Activated naive CD4-positive, alpha-beta T cell (primary cell): ENCODE measurements at places on chromosomes 16 and 17.

DNA sequence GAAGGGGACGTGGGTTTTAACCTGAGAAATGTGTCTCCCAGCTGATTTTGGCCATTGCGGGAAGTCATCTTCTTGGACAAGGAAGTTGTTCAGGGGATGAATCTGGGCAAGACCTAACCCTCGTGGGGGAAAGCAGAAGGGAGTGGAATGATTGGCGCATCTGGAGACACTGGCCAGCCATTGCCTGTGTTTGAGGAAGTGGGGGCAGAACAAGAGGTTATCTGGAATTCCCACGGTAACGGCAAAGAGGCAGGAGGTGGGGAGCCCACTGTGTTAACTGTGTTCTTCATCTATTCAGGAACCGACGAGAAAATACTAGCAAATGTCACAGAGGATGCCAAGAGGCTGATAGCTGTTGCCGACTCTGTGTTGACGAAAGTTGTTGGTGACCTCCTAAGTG, 66.9 kb downstream of the RNF213 start:
- no peak for DNase-seq

DNA sequence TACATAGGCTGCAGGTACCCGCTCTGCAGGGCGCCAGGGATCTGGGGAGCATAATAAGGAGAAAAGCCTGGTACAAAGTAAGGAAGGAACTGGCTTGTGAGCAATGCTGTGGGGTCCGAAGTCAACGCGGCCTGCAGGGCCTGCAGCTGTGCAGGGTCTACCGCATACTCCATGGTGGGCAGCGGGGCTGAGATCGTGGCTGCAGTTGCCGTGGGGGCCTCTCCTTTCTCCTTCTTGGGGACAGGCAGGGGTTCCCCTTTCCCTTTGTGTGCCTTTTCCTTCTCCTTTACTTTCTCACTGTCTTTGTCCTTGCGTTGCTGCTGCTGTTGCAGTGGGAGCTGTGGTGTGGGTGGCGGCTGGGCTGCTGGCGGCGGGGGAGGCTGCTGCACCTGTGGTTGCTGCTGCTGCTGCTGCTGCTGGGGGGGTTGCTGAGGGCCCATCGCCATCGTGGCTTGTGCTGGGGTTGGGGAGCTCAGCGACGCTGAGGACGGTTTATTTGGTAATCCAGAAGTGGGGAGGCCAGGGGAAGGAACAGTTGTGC, 259.6 kb downstream of the ZFHX3 start:
- no peak for DNase-seq

DNA sequence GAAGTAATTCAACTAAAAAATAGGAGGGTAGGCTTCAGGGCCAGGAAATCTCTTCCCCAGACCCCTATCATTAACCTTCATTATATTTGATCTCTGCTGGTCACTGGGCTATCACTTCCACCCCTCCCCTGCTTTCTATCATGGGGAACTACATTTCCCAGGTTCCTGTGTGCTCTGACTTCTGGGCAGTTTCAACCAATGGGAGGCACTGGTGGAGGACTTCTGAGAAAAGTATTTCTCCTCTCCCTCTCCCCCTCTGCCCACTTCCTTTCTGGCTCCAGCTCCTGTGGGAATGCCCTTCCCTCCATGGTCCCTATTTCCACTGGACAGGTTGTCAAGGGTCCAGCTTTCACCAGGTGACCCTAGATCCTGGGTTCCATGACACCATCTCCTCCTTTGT, 364.4 kb downstream of the C16orf95 start:
- no peak for DNase-seq

GRCh38 chr17:15963670-15964110, 18.8 kb downstream of the ADORA2B start:
- DNase-seq: no peak

GRCh38 chr16:49127103-49127502, 154.5 kb downstream of the CBLN1 start:
- no peak for DNase-seq

DNA sequence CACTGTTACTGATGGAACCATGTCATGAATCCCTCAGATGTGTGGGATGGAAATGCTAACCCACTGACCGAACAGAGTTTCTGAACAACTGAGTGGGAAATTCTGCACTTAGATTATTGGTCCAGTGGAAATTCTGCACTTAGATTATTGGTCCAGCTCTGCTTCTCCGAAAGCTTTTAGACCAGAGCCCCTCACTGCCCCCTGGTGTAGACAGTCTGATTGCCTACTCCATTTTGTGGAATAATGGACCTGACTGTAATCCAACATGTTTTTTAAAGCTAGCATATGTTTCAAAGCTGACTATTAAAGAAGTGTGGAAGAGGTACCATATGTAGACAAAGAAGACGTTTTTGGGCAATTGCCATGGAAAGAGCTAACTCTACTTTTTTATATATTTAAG, 50.3 kb upstream of the TBX2 start:
- DNase-seq: no peak

DNA sequence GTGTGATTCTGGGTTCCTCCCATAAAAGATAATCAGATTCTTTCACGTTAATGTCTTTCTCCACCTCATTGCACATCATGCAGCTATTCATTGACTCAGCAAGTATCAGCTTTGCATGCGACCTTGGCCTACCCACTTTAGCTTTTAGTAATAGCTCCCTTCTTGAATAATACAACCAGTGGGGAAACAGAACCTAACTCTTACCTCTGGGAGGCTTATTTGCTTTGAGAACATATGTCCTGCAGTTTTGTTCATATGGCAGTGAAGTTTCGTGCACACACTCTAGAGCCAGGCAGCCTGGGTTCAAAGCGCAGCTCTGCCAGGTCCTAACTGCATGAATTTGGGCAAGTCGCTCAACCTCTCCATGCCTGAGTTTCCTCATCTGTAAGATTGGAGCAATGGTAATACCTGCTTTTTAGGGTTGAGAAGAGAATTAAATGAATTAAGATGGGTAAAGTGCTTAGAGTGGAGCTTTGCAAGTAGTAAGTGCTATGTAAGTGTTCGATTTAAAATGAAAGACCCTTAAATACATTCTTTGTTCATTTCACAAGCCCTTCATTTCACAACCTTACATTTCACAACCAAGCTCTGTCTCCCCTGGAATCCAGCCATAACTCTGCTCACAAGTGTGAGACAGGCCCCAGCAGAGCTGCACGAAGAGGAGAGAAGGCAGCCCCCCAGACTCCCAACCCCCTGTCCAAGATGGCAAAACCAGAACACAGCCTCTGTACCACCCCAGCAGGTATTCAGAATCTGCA, 29.3 kb downstream of the MAPT start:
- no peak for DNase-seq

DNA sequence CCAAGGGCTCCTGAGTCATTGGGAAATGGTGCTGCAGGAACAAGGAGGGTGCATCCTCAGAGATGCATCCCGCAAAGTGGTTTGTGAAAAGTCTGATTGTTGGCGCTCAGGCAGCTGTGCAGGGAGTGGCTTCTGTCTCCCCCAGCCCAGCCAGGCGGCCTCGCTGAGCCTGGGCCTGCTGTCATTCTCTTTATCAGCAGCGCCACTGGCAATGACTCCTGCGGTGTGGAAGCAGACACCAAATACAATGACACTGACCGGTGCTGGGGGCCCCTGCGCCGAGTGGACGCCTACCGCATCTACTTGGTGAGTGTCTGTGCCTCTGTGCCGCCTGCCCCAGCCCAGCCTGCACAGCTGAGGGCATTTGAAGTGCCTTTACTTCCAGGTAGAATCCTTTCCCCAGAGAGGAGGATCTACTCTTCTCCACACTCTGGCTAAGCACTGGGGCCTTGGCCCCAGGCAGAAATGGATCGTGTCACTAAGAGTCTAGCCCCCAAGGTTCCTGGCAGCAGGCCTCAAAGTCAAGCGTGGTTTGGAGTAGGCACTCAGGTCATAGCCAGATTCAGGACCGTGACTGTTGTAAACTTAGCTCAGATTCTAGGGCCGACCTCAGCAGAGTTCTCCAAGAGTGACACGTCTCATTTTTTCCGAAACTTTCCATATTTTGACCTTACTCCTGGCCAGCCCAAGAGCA, 19.3 kb upstream of the NAT9 start:
- DNase-seq: no peak
